Thymus (tissue), 14 donors: ENCODE measurements at places on chromosomes 2 and 18. TPM values are rescaled to one million over a fixed set of nuclear protein-coding genes. Genes with fewer than 3 reads are reported as not detected.

Gene ARMC9
- total RNA-seq = 5.7 TPM

DNA sequence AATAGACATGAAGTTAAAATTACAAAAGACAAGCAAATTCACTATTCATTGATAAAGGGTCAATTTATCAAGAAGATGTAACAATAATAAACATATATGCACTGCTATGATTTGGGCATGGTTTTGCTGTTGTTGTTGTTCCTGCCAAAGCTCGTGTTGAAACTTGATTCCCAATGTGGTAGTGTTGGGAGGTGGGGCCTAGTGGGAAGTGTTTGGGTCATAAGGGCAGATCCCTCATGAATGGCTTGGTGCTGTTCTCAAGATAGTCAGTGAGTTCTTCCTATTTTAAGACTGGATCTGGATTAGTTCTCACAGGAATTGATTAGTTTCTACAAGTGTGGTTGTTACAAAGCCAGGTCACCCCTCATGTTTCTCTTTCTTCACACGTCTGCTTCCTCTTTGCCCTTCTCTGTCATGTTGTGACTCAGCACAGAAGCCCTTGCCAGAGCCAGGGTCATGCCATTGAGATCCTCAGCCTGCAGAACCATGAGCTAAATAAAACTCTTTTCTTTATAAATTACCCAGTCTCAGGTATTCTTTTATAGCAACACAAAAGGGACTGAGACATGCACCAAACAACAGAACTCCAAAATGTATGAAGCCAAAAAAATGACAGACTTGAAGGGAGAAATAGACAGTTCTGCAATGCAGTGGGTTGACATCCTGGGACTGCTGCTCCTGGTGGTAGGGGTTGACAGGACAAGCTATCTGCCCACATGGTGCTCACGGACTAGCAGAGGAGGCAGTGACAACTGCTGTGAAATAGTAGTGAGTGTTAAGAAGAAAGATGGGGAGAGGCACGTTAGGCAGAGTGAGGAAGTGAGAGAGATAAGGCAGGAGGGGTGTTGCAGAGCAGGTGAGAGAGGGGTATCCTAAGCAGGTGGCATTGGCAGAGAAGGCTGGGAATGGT lies 18.6 kb upstream of the SKA1 start:
- H3K36me3 ChIP-seq = no peaks in the 10 kb centered on the region
- H3K27me3 ChIP-seq = no peaks in the 10 kb centered on the region
- no peak overlapping the region for H3K4me3 ChIP-seq
- no peak for DNase-seq

Gene SKOR2
- total RNA-seq = not detected

Gene OTOS
- total RNA-seq = 0.38 TPM

DNA sequence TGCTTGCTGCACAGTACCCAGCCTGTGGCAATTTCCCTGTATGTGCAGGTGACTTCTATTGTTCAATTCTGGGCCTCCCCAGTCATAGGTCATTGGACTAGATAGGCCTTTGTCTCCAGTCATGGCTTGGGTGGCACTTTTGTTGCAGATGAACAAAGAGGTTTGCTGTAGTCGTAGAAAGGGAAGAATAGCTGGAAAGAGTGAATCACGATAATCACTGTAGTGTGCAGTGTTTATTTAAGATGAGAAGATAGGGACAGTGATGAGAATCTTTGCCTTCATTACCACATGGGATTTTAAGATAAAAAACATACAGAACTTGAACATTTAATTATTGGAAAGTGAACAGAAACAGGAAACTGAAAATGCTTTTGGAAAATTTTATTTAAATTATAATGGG lies 156.1 kb upstream of the CYRIA start:
- no peak overlapping the region for H3K4me3 ChIP-seq
- H3K36me3 ChIP-seq = no peaks in the 10 kb centered on the region
- H3K27ac ChIP-seq = no peak overlapping the region
- H3K4me1 ChIP-seq = no peaks in the 10 kb centered on the region
- H3K27me3 ChIP-seq = no peaks in the 10 kb centered on the region

- H3K27me3 ChIP-seq = no peaks in the 10 kb centered on the region
- H3K27ac ChIP-seq = no peak overlapping the region
- no peak overlapping the region for H3K4me3 ChIP-seq
- H3K36me3 ChIP-seq = no peaks in the 10 kb centered on the region
- peaks cover 58% of the 10 kb centered on the region for H3K4me1 ChIP-seq
Measured at GRCh38 chr18:10482363-10482984, 28.0 kb downstream of the APCDD1 start.

DNA sequence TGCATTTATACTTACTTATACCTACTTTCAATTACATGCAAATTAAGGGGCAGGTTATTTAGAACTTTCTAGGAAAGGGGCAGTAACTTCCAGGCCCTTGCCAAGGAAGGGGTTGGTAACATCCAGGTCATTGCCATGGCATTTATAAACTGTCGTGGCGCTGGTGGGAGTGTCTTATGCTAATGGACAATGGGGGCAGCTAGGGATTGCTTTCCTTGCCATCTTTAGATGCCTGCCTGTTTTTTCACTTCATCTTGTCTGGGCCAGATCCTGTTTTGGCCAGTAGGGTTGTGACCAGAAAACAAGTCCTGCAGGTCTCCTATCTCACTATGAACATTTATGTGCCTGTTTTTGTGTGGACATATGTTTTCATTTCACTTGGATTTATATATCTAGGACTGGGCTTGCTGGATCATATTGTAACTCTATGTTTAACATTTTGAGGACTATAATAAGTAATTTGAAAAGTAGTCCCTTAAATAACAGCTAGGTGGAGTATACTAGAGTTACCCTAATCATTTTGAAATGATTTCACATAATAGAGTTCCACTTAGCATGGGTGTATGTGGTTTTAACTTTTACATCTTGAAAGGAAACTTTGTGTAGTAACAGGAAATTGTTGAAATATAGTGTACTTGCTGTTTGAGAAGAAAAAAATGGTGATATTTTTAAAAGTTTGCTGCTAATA lies 56.1 kb downstream of the LCLAT1 start:
- DNase-seq = no peak
- peak overlapping the region; percentile 15 for H3K27ac ChIP-seq
- peaks cover 2% of the 10 kb centered on the region for H3K36me3 ChIP-seq
- H3K27me3 ChIP-seq = no peaks in the 10 kb centered on the region

GRCh38 chr2:17649026-17649425 lies 104.6 kb downstream of the SMC6 start:
- H3K36me3 ChIP-seq = no peaks in the 10 kb centered on the region
- no peaks in the 10 kb centered on the region for H3K4me1 ChIP-seq
- no peak for DNase-seq
- no peak overlapping the region for H3K4me3 ChIP-seq

- no peak overlapping the region for H3K4me3 ChIP-seq
- H3K27ac ChIP-seq = no peak overlapping the region
- no peaks in the 10 kb centered on the region for H3K4me1 ChIP-seq
- DNase-seq = no peak
- H3K36me3 ChIP-seq = no peaks in the 10 kb centered on the region
Measured at GRCh38 chr2:71210292-71210691, 16.6 kb downstream of the PAIP2B start.

DNA sequence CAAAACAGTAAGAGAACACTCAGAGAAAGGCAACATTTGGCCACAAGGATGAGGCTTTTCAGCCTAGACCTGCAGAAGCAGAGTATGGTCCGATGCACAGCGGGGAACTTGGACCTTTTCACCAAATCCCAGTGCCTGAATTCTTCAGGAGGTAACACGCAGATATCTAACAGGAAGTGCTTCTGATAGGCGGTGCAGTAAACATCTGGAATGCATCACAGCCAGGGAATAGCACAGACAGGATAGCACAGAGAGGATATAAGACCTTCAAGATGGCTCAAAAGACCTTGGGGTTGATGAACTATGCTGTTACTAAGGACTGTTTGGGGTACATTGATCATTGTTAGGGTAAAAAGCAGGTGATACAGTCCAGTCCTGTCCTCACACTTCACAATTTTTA lies 1.7 kb downstream of the TMEM127 start:
- H3K4me3 ChIP-seq = no peak overlapping the region
- H3K36me3 ChIP-seq = peaks cover 55% of the 10 kb centered on the region
- no peak for DNase-seq
- peaks cover 25% of the 10 kb centered on the region for H3K4me1 ChIP-seq

DNA sequence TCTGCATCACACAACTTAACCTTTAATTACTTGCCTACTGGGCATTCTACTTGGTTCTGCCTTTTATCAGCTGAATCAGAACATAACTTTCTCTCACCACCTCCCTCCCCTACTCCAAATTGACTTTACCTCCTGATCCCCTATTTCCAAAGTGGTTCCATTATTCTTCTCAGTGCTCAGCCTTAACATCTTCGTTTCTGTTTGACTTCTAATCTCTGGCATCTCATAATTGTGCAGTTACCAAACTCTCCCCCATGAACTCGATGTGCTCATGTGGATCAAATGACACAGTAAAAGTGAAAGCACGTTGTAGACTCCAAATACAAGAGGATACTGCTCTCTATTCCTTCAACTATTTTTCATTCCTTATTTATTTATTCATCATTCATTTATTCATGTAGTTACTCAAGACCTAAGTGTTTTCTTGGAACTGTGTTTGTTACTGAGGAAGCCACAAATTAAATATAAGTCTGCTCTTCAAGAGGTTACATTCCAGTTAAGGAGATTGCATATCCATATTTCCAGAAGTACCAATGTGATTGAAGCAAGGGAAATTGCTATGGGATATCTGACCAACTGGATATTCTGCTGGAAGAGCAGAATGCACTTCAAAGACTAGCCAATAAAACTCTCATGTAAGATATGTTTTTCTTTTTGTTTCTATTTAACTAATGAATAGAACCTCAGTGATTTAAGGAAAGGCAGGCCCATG lies 158.8 kb downstream of the TMEFF2 start:
- H3K27me3 ChIP-seq = no peaks in the 10 kb centered on the region
- DNase-seq = no peak
- no peaks in the 10 kb centered on the region for H3K4me1 ChIP-seq
- H3K36me3 ChIP-seq = no peaks in the 10 kb centered on the region
- H3K4me3 ChIP-seq = no peak overlapping the region

- no peaks in the 10 kb centered on the region for H3K27me3 ChIP-seq
- H3K27ac ChIP-seq = no peak overlapping the region
- no peak overlapping the region for H3K4me3 ChIP-seq
- H3K36me3 ChIP-seq = no peaks in the 10 kb centered on the region
Measured at GRCh38 chr2:40038646-40039045, 259.6 kb upstream of the THUMPD2 start.

Gene AMER3
- under 0.01 TPM for total RNA-seq

- peak overlapping the region; percentile 81 for H3K27ac ChIP-seq
- H3K36me3 ChIP-seq = no peaks in the 10 kb centered on the region
- H3K27me3 ChIP-seq = no peaks in the 10 kb centered on the region
- H3K4me1 ChIP-seq = peaks cover 16% of the 10 kb centered on the region
- DNase-seq = peak; percentile 6
- H3K4me3 ChIP-seq = peak overlapping the region; percentile 73
Measured at GRCh38 chr2:88690591-88691338, 708 bp upstream of the RPIA start.

Gene ATOH8
- 2.0 TPM for total RNA-seq

Gene CREB1
- total RNA-seq = 50.9 TPM

GRCh38 chr18:1103537-1103936 lies 198.9 kb downstream of the ADCYAP1 start:
- no peaks in the 10 kb centered on the region for H3K36me3 ChIP-seq
- no peak for DNase-seq

- H3K4me3 ChIP-seq = no peak overlapping the region
- no peaks in the 10 kb centered on the region for H3K36me3 ChIP-seq
- no peaks in the 10 kb centered on the region for H3K4me1 ChIP-seq
Measured at GRCh38 chr2:99471654-99472599, 17.9 kb downstream of the REV1 start.

- no peaks in the 10 kb centered on the region for H3K36me3 ChIP-seq
- H3K27ac ChIP-seq = no peak overlapping the region
- no peak overlapping the region for H3K4me3 ChIP-seq
- no peak for DNase-seq
- H3K27me3 ChIP-seq = no peaks in the 10 kb centered on the region
- no peaks in the 10 kb centered on the region for H3K4me1 ChIP-seq
Measured at GRCh38 chr2:144208924-144209323, 311.0 kb downstream of the ZEB2 start.

GRCh38 chr18:76491776-76492668 lies 3.0 kb downstream of the ZNF516 start:
- no peaks in the 10 kb centered on the region for H3K36me3 ChIP-seq
- peaks cover 53% of the 10 kb centered on the region for H3K27me3 ChIP-seq
- peak overlapping the region; percentile 34 for H3K27ac ChIP-seq
- peak; percentile 35 for DNase-seq
- H3K4me3 ChIP-seq = peak overlapping the region; percentile 63

- no peak overlapping the region for H3K4me3 ChIP-seq
- no peaks in the 10 kb centered on the region for H3K4me1 ChIP-seq
- H3K36me3 ChIP-seq = no peaks in the 10 kb centered on the region
- H3K27me3 ChIP-seq = no peaks in the 10 kb centered on the region
Measured at GRCh38 chr2:18752022-18752493, 162.7 kb upstream of the NT5C1B start.

DNA sequence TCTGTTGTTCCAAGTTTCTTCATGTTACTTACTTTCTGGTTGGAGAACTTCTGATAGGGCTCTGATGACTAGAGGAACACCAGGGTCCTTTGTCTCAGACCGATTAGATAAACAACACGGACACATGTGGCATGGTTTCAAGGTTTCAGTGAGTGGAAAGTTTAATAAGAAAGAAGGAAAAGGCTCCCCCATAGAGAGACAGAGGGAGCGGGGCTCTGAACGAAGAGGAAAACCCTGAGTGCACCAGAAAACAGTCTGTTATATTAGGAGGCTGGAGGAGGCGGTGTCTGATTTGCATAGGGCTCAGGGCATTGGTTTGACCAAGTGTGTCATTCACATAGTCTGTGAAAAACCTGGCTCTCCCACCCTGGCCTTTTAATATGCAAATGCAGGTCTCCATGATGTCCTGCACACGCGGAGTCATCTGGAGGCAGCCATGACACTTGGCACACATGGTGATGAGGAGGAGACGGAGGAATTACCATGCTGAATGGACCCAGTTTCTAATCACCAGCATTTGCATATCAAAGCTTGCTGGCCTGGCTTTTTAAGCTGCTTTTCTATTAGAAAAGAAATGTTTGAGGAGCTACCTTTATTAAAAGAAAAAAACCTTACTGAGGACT lies 94.2 kb downstream of the PTPN4 start:
- no peak overlapping the region for H3K4me3 ChIP-seq
- no peaks in the 10 kb centered on the region for H3K36me3 ChIP-seq
- H3K27me3 ChIP-seq = no peaks in the 10 kb centered on the region
- DNase-seq = no peak

Gene GPR55
- 2.1 TPM for total RNA-seq

Gene C2orf81
- total RNA-seq = 0.66 TPM

DNA sequence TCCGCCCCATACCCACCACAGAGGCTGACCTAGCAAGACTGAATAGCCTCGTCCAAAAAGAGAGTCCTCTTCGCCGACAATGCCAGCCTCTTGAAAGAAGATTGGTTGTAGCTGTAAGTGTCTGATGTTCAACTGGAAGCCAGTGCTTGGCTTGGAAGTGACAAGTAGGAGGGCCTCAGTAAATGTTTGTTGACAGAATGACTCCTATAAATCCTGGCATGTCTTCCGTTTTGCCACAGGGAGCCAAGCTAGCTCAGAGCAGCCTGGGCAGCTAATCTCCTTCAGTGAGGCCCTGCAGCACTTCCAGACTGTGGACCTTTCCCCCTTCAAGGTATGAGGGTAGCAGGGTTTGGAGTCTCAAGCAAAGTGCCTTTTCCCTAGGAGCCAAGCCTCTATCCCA lies 14.9 kb downstream of the ELMOD3 start:
- H3K27ac ChIP-seq = no peak overlapping the region
- H3K36me3 ChIP-seq = peaks cover 10% of the 10 kb centered on the region
- no peaks in the 10 kb centered on the region for H3K4me1 ChIP-seq
- DNase-seq = no peak
- no peak overlapping the region for H3K4me3 ChIP-seq

Gene TRIM43
- total RNA-seq = 0.66 TPM

Gene RFTN2
- 1.4 TPM for total RNA-seq
